ENCODE measurements at places on chromosomes 6 and 20. TPM values are rescaled to one million over a fixed set of nuclear protein-coding genes. Genes with fewer than 3 reads are reported as not detected.

The ETV7 gene
- 1.7 TPM for total RNA-seq

The ADGRF5 gene
- total RNA-seq, result 185 TPM

The QKI gene
- total RNA-seq, result 184 TPM

The LBP gene
- not detected for total RNA-seq

The CALHM5 gene
- 4.4 TPM for total RNA-seq

The PLG gene
- total RNA-seq, result not detected

The MOG gene
- not detected for total RNA-seq

The NHLRC1 gene
- 2.9 TPM for total RNA-seq

The THBD gene
- total RNA-seq, result 82.9 TPM

The LIN28B gene
- not detected for total RNA-seq

The DAAM2 gene
- not detected for total RNA-seq

The LRFN2 gene
- total RNA-seq, result not detected

The KCNK17 gene
- total RNA-seq, result not detected

The DDX27 gene
- total RNA-seq, result 16.0 TPM

The SSTR4 gene
- not detected for total RNA-seq

The FGD2 gene
- not detected for total RNA-seq

The HLA-DMB gene
- total RNA-seq, result 1.2 TPM

The FAM83C gene
- total RNA-seq, result not detected

The GPX5 gene
- total RNA-seq, result not detected

The RNF217 gene
- 7.3 TPM for total RNA-seq

The KCNK16 gene
- not detected for total RNA-seq

The OR2B6 gene
- total RNA-seq, result not detected

The TCP11 gene
- not detected for total RNA-seq

The VSX1 gene
- total RNA-seq, result not detected

The STX11 gene
- 26.5 TPM for total RNA-seq

The ULBP2 gene
- total RNA-seq, result 21.4 TPM

The OR2J3 gene
- total RNA-seq, result not detected

The PAK5 gene
- not detected for total RNA-seq

The SIRPG gene
- total RNA-seq, result not detected

The LPIN3 gene
- 3.7 TPM for total RNA-seq

The FERMT1 gene
- total RNA-seq, result 4.0 TPM

The EPHA7 gene
- not detected for total RNA-seq

The PCK1 gene
- not detected for total RNA-seq

The RSPH9 gene
- 0.13 TPM for total RNA-seq

The GSTA2 gene
- not detected for total RNA-seq

The WFDC5 gene
- not detected for total RNA-seq

The PSORS1C1 gene
- total RNA-seq, result 2.1 TPM

The VNN1 gene
- total RNA-seq, result 0.69 TPM

The SLC22A1 gene
- total RNA-seq, result not detected

The VGLL2 gene
- total RNA-seq, result not detected

The TMEM200A gene
- 0.27 TPM for total RNA-seq

The GMPR gene
- 33.0 TPM for total RNA-seq

The APMAP gene
- 95.4 TPM for total RNA-seq

The ATP6V1G2 gene
- total RNA-seq, result 0.39 TPM

The PRKN gene
- 0.13 TPM for total RNA-seq

The MCCD1 gene
- total RNA-seq, result not detected

The RIMS4 gene
- not detected for total RNA-seq

The SNAP25 gene
- 0.73 TPM for total RNA-seq

The SLC39A7 gene
- 75.7 TPM for total RNA-seq

The GTSF1L gene
- not detected for total RNA-seq

The PANK2 gene
- total RNA-seq, result 49.6 TPM

The SLC17A3 gene
- total RNA-seq, result not detected

The TAAR9 gene
- not detected for total RNA-seq

The EYS gene
- not detected for total RNA-seq

The ID1 gene
- total RNA-seq, result 965 TPM

The TENT5A gene
- total RNA-seq, result 8.0 TPM

Measured in mammary microvascular endothelial cell (primary cell).